ENCODE measurements at places on chromosomes 1 and 21.

DNA sequence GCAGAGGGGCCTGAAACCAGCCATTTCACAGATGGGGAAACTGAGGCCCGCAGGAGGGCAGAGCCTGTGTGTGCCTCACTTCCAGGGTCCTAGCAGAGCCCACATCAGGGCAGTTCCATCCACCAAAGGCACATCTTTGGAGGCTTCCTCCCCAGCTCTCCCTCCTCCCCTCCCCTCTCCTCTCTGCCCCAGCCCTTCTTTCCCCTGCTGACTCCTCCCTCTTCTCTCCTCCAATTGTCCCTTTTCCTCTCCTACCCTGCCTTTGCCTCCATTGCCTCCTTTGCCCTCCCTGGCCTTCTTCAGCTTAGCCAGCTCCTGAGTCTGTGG, 56.6 kb downstream of the TMEM53 start:
- no peak for DNase-seq

GRCh38 chr1:228502522-228502921, 15.3 kb downstream of the RNF187 start:
- no peak for DNase-seq

GRCh38 chr1:15708486-15709137, 24.5 kb downstream of the PLEKHM2 start:
- no peak for DNase-seq

- DNase-seq: no peak
These were observed at the start of gene SH2D1B for GRCh38 chr1:162412002-162412401. Gene SH2D1B, minus strand, starts transcription at chr1:162412136. Its CDS starts 120 bp downstream, at chr1:162412016.

DNA sequence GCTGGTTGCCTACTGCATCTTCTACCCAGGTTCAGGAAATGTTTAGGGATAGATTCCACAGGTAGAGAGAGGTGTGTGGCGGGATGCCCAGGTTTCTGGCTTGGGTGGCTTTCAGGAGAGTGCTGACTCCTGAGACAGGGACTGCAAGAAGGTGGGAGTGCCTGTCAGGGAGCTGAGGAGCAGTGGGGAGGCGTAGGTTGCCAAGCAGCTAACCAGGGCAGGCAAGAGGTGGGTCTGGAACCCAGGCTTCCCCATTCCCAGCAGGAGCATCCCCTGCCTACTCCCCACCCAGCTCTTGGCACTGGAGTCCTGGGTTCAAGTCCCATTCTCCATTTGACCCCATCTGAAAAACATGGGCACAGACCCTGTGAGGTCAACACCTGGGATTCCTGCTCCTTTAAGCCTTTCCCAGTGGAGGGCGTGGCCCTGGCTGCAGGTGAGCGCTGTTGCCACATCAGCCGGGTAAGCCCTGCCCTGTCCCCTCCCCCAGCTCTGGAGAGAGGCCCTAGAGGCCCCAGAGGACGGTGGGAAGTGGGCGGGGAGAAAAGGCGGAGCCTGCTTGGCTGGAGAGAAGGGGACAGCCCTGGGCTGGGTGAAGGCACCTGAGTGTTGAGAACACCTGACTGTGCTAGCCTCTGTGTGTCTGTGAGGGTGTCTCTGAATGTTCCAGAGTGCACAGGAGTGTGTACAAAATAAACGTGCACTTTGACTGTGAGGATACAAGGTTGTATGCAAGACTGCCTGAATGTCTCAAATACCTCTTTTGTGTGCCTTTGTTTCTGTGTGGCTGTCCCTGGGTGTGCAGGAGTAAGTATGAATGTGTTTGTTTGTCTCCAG, 14.0 kb upstream of the SYNC start:
- DNase-seq: no peak

DNA sequence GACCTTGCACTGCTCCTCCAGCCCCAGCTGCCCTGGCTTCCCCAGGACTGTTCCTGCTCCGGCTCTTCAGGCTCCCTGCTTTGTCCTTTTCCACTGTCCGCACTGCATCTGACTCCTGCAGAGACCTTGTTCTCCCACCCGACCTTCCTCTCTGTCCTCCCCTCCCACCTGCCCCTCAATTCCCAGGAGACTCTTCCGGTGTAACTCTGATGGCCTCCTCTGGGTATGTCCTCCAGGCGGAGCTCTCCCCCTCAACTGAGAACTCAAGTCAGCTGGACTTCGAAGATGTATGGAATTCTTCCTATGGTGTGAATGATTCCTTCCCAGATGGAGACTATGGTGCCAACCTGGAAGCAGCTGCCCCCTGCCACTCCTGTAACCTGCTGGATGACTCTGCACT, 550 bp downstream of the ACKR1 start:
- DNase-seq: no peak

DNA sequence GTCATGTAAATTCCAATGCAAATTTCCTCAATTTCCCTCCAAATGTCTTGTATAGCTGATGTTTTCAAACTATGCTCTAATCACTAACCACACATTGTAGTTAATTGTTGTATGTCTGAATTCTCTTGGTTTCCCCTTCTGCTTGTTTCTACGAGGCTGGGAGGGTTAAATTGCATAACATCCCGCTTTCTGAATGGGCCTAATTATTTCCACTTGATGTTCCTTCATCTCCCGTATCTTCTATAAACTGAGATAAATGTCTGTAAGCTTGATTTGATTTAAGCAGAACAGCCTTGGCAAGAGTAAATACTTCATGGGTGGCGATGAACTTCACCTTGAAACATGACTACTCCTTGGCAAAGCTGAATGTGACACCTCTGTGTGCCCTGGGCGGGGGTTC, 72.2 kb downstream of the SERINC2 start:
- no peak for DNase-seq

GRCh38 chr1:40316595-40317393, at the start of gene COL9A2:
Gene COL9A2, minus strand, starts transcription at chr1:40317286. Its CDS starts 89 bp downstream, at chr1:40317197.
- DNase-seq: no peak

- no peak for DNase-seq
These were observed 573 bp downstream of the TMEM234 start for GRCh38 chr1:32221581-32221979.

DNA sequence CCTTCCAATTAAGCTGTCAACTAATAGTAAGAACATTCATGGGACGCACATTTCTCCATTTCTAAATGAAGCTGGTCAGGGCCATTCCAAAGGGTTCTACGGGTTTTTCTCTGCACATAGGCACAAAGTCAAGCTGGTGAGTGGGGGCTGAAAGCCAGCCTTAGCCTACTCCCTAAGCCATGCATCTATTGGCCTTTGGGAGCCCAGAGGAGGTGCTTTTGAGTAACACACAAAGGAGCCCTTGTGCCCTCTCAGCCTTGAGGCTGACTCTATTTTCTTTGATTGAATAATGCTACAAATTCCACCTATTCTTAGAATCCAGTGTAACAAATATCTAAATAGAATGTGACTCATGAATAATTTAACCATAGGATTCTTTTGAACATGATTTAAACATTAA, 73.6 kb downstream of the RGS13 start:
- DNase-seq: no peak

GRCh38 chr1:162660574-162660973, 28.3 kb downstream of the DDR2 start:
- DNase-seq: no peak

DNA sequence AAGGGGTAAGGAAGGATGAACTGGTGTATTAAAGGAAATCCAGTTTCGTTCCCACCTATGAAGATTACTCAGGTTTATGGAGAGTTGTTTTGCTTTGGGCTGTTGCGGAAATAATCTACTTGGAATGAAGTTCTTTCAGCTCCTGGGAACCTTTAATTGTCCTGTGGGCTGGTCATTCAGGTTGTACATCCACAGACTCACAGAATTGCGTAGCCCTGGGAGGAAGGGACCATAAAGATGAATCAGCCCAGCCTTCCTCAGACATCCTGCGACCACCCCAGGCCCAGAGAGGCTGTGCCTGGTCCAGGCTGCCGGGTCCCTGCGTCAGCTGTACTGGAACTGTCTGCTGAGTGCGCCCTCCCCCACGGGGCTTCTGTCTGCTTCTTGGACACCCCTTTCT, 72.7 kb downstream of the GALNT2 start:
- DNase-seq: no peak

GRCh38 chr1:90717356-90717664, 208 bp upstream of the BARHL2 start:
- no peak for DNase-seq

- DNase-seq: no peak
These were observed 17.0 kb downstream of the MRAP start for GRCh38 chr21:32315511-32316281.

GRCh38 chr1:209531006-209531405, 52.5 kb upstream of the CAMK1G start:
- no peak for DNase-seq

GRCh38 chr1:65066766-65067490, 81.1 kb upstream of the AK4 start:
- DNase-seq: no peak

GRCh38 chr1:238530209-238530851, 639.6 kb upstream of the ZP4 start:
- DNase-seq: no peak

GRCh38 chr1:59814901-59815825, at the start of gene HOOK1:
Gene HOOK1, plus strand, starts transcription at chr1:59814949. Its CDS starts 169 bp downstream, at chr1:59815118.
- no peak for DNase-seq

DNA sequence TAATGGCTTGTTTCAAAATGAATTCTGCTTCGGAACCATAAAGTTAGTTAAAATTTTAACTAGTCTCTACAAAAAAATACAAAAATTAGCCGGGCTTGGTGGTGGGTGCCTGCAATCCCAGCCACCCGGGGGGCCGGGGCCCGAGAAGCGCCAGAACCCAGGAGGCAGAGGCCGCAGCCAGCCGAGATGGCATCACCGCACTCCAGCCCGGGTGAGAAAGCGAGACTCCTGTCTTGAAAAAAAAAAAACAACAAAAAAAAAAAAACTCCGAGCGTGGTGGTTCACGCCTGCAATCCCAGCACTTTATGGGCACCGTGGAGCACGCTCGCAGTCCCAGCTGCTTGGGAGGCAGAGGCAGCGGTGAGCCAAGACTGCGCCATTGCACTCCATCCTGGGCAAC, 781.4 kb downstream of the BRINP3 start:
- DNase-seq: no peak

GRCh38 chr21:44868707-44869106, 4.8 kb downstream of the PTTG1IP start:
- DNase-seq: no peak

DNA sequence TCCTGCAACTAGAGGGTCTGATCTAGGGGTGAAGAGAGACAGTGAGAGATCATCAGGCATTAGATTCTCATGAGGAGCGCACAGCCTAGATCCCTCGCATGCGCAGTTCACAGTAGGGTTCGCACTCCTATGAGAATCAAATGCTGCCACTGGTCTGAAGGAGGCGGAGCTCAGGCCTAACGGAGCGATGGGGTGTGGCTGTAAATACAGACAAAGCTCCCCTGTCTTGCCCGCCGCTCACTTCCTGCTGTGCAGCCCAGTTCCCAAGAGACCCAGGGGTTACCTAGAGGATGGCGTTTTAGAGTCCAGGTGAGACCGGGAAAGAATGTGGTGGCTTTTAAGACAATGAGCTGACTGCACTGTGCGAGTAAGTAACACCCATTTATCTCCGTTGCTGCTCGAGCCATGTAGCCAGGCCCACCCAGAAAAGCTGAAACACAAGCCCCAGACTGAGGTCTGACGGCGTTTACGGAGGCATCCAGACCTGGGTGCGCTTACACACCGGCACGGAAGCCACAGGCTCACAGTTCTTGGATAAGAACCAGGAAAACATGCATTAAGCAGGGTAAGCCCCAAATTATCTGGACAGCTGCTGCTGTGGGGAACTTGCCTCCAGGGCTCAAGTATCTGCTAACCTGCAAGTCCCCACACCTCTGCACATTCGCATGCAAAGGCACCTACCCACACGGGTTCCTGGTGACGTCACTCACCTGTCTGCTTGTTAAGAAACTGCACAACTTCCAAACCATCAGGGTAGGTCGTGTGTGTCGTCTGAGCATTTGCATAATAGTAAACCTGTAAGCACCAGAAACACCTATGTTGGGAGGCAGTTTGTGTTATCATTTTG, 12.5 kb downstream of the TCP10L start:
- no peak for DNase-seq

- no peak for DNase-seq
These were observed 89.3 kb downstream of the ITPKB start for GRCh38 chr1:226649780-226650179.

GRCh38 chr21:34073749-34074282, 438 bp downstream of the MRPS6 start:
- DNase-seq: no peak

GRCh38 chr21:17427831-17428483, 84.9 kb upstream of the CXADR start:
- DNase-seq: no peak

- DNase-seq: no peak
These were observed 35.4 kb downstream of the UBE2G2 start for GRCh38 chr21:44766014-44766817.

DNA sequence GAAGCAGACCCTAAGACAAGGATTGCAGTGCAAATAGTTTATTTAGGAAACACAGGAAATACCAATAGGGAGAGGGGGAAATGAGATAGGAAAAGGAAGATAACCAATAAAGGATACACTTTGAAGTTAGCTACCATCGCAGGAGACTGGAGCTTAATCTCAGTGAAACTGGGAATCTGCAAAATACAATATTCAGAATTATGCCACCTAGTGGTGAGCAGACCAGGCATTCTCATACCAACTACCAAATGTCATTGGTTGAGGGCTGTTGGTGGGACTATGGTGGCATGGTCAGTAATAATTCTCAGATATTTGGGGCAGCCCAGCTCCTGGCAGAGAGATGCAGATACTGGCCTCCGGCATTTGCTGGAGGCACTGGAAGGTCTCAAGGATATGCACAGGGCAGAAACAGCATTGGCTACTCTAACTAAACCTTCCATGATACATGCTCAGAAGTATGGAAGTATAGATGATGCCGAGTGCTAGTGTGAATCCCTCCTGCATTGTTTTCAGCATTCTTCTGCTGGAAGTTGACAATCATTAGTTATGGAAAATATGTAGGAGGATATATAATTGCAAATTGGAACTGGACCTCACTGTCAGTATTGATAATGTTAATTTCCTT, 11.8 kb upstream of the ZFP69B start:
- no peak for DNase-seq

DNA sequence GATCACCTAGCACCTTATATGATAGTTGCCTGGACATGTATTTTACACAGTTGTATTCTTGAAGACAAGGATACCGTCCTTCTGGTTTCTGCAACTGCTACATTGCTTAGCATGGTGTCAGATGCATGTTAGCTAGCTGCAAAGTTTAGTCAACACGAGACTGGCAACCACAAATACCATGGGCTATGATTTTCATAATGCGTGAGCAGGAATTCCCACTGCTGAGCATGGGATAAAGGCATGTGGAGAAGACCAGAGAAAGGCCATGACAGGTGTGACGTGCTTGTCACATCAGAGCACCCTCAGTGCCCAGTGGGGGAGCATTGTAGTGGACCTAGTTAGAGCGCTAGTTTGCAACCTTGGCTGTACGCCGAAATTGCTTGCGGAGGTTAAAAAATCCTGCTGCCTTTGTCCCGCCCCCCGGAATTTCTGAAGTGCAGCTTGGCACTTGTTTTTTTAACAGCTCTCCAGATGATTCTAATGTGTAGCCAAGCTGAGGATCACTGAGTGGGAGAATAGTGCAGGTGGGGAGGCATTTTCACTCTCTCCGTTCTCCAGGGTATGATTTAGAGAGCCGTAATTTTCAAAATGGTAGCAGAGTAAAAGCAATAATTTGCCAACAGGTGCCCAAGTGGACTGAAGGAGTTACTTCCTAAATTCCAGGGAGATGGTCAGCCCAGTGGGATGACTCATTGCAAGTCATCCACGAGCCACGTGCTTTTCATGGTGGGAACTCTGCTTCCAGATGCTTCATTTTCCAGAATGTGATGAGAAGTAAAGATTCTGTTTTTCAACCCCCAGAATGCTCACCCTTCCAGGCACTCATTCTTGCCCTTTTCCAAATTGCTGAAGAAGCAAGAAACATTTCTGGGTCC, 81.0 kb downstream of the CNIH3 start:
- no peak for DNase-seq

- peak; percentile 65 for DNase-seq
These were observed 22.1 kb upstream of the SDC3 start for GRCh38 chr1:30930631-30931173.

- peak; percentile 1 for DNase-seq
These were observed 29.8 kb downstream of the SHISAL2A start for GRCh38 chr1:52662645-52663313.

All from NCI-H524 treated with DMSO at 0.1 percent for 48 hours (cell line).